Type B pancreatic cell (in vitro differentiated cells): ENCODE measurements at places on chromosomes 13 and 19. TPM values are rescaled to one million over a fixed set of nuclear protein-coding genes. Genes with fewer than 3 reads are reported as not detected.

GRCh38 chr13:113398963-113399754 is 35.2 kb upstream of the GRTP1 start:
- no peak for DNase-seq
- H3K27ac ChIP-seq = no peak overlapping the region
- no peaks in the 10 kb centered on the region for H3K27me3 ChIP-seq

- no peak overlapping the region for H3K4me3 ChIP-seq
- H3K27me3 ChIP-seq = no peaks in the 10 kb centered on the region
- no peak for DNase-seq
- H3K36me3 ChIP-seq = peaks cover 28% of the 10 kb centered on the region
- no peak overlapping the region for H3K27ac ChIP-seq
- peaks cover 6% of the 10 kb centered on the region for H3K4me1 ChIP-seq
These were observed 162.1 kb downstream of the PDS5B start for GRCh38 chr13:32748305-32748704.

DNA sequence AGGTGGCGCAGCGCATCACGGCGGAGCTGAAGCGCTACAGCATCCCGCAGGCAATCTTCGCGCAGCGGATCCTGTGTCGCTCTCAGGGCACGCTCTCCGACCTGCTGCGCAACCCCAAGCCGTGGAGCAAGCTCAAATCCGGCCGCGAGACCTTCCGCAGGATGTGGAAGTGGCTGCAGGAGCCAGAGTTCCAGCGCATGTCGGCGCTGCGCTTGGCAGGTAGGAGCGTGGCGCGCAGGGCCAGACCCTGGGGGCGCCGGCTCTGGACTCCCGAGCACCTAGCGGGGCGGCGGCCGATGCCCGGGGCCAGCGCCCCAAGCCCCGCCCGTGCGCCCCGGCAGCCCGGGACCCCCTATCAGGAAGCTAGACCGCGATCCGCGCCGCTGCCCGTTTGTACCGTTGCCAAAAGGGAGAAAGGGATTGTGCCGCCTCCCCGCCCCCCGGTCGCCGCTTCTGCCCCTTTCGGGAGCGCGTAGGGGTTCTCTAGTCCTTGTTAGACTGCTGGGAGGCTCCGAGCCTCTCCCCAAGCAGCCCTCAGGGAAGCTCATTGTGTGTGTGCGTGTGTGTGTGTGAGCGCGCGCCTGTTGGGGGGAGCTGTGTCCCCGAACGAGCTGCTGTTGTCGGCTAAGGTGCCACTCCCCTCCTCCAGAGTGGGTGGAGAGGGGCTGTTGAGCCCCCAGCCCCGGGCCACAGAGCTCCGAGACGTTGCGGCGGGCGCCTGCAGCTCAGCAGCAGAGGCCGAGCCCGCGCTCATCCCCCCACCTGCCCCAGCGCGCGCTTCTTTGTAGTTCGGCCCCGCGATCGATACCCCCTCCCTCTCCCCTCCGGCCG is 1.5 kb downstream of the ONECUT3 start:
- peaks cover 80% of the 10 kb centered on the region for H3K27me3 ChIP-seq
- H3K27ac ChIP-seq = no peak overlapping the region
- H3K4me3 ChIP-seq = peak overlapping the region; percentile 52
- no peak for DNase-seq

GRCh38 chr13:52869621-52870020 is 21.2 kb upstream of the PCDH8 start:
- DNase-seq = no peak
- H3K4me3 ChIP-seq = no peak overlapping the region
- no peaks in the 10 kb centered on the region for H3K36me3 ChIP-seq
- no peak overlapping the region for H3K27ac ChIP-seq
- H3K27me3 ChIP-seq = peaks cover 32% of the 10 kb centered on the region

DNA sequence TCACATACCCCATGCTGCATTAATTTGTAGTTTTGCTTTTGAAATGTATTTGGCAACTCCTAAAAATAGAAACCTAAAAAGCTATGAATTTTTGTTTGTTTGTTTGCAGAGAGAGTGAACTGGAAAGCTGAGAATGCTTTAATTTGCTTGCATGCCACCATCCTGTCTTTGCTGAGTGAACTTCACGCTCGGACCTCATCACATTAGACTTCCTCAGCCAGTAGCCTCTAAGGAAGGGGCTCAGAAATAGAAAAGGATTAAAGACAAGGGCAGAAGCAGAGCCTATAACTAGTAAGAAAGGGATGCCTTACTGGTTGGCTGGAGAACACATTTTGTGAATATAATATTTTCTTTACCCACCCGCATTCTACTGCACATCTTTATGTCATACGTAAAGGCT is 275.1 kb downstream of the DCLK1 start:
- H3K4me1 ChIP-seq = peaks cover 12% of the 10 kb centered on the region
- no peak overlapping the region for H3K27ac ChIP-seq
- no peak for DNase-seq
- H3K27me3 ChIP-seq = peaks cover 35% of the 10 kb centered on the region

COX6B2 gene
- 0.33 and 0.87 TPM in 2 replicates for total RNA-seq

ZNF493 gene
- total RNA-seq = 27.9 and 33.0 TPM in 2 replicates
